CD4-positive, alpha-beta T cell treated with Interleukin-15 for 1 hour (primary cell): ENCODE measurements at places on chromosomes 1 and 21.

GRCh38 chr1:15055736-15056415, 97.7 kb upstream of the TMEM51 start:
- no peak for DNase-seq

GRCh38 chr1:13754510-13755103, 54.6 kb downstream of the PRDM2 start:
- no peak for DNase-seq

DNA sequence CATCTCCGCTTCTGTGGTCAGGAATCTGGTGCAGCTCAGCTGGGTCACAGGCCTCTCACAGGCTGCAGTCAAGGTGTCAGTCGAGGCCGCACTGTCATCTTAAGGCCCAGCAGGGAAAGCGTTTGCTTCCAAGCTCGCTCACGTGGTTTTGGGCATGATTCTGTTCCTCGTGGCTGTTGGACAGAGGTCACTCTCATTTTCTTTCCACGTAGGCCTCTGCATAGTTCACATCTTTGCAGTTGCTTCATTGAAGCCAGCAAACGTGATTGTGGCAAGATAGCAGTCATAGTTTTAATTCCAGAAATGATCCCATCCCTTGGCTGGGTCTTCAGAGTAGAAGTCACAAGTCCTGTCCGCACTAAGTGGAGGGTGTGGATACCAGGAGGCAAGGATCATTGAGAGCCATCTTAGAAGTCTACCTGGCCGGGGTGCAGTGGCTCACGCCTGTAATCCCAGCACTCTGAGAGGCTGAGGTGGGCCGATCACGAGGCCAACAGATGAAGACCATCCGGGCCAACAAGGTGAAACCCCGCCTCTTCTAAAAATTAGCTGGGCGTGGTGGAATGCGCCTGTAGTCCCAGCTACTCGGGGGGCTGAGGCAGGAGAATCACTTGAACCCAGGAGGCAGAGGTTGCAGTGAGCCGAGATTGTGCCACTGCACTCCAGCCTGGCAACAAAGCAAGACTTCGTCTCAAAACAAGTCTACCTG, 24.5 kb downstream of the NECAP2 start:
- no peak for DNase-seq

DNA sequence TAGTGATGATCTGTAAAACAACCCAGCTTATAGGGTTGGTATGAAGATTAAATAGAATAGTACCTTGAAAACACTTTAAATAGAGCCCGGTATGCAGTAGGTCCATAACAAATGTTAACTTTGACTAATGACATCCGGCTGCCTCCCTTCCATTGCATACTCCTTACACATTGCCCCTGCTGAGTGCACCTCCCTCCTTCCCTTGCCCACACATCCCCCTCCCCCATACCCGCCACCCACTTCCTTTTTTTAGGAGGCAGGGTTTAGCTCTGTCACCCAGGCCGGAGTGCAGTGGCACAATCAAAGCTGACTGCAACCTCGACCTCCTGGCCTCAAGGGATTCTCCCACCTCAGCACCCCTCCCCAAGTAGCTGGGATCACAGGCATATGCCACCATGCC, 24.4 kb upstream of the ZC3H12A start:
- peak; percentile 50 for DNase-seq

GRCh38 chr1:15420853-15421465, 11.3 kb downstream of the EFHD2 start:
- DNase-seq, result no peak
